ENCODE measurements at places on chromosomes 6 and 20.
A peak's percentile ranks its signal among the peaks of the same experiment; 100 is the strongest.

DNA sequence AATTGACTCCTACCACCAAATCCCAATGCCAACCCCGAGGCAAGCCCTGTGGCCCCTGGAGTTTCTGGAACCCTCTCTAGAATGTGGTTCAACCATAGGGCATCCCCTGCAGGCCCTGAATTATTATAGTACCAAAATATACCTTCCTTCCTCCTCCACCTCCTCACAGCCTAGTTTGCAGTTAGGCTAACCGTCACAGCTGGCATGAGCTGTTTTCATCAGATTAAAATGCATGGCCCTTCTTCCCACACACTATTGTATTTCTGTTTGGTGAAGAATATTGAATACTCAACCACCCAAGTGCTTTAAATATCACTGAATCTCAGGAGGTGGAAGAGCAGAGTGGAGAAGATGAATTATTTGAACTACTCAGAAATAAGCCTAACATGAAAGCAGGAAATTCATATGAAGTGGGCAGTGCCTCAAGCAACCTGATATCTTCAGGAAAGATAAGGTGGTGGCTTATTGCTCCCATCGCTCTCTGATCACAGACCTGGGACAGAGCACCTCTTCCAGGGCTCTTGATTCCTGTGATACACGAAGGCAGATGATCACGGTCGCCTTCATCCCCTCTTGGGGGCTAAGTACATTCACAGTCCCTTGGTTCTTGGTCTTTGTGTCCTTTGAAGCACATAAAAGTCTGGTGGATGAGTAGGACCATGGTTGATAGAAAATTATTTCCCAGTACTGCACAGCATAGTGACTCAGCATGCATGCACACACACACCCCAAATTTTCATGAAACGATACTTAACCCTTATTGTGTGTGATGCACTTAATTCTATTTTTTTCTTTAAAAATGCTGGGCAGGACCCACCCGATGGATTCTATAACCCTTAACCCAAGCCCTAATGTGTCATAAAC is 90.9 kb downstream of the PSMG4 start:
- no peak for DNase-seq

DNA sequence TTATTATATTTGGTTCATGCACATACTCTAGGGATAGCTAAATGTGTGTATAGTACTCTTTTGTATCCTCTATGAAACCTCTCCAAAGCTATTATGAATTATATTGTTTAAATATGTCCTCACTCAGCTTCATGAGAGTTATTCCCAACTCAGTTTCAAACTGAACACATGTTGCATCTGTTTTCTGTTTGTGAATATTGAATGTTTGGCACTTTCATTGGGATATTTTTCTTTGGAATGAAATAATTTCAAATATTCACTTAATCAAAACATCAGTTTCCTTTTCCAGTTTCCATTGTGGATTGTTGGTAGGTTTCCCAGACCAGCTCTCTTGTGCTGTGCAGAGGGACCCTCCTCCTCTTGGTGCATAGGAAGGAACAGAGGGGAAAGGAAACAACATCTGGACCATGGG is 46.6 kb downstream of the HDAC2 start:
- DNase-seq = peak; percentile 11

DNA sequence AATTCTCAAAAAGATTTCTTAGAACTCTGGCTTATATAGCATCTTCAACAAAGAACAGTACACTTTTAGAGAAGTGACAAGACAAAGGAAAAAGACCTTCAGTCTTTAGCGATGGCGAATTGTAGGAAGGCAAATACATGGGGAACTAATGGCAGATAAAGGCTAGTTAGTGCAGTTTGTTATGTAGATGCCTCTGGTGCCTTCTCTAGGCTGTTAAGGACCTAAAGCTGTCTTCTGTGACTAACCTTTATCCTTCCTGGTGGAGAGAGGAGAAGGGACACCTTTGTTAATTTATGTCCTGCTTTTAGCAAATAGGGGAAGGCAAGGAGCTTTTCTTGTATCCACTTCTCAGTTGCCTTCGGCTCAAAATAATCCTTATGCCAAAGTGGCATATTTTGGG is 7.2 kb downstream of the ANKRD6 start:
- DNase-seq = no peak

DNA sequence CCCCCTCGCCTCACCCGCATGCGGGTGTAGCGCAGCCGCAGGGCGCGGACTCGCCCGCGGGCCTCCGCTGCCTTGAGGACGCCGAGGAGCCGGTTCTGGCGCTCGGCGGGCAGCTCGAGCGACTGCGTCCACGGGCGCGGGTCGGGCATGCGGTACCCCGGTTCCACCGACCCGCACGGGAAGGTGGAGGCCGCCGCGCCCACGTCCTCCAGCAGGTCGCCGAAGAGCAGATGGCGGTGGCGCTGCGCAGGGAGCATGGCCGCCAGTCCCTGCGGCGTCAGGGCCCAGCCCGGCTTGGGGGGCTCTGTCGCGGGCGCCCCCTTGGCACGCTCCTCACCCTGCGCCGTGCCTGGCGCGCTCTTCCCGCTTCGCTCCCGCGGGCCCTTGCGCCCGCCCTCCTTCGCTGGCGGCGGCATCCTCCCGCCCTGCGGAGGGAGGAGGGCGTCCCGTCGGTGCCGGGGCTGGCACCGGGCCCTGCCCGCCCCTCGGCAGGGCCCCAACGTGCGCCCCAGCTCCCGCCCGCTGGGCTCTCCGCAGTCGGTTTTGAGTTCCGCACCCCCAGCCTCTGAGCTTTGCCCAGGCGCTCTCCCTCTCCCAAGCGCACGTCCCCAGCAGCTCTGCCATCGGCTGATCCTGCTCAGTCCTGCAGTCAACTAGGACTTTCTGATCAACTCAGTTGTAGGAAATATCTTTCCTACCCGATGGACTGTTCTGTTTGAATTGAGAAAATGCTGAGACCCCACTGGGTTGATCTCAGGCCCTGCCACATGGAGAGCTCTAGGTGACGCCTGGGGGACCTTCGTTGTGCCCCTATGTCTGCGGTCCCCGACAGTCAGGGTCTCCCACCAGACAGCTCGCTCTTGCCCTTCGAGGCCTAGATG is at the start of gene LKAAEAR1:
TSS of gene LKAAEAR1 (minus strand) at position 595 of the 881 bp plus-strand sequence. CDS start at position 416, 179 bp downstream.
- DNase-seq = no peak

DNA sequence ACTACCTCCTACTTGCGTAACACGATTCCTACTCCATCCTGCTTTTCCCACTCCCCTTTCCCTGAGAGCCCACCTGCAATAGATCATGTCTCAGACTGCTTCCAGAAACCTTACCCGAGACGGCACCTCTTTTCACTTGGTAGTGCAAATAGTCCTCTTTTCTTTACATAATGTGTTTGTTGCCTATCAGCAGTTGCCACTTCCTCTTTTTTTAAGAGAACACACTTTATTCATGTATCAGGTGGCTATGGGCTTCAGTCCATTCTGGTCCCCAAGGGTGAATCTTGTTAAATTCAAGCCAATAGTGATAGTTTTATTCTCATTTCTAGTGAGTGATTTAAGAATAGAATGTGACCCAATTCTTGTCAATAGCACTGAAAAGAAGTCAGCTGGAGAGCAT is 57.7 kb upstream of the FERMT1 start:
- DNase-seq = no peak

DNA sequence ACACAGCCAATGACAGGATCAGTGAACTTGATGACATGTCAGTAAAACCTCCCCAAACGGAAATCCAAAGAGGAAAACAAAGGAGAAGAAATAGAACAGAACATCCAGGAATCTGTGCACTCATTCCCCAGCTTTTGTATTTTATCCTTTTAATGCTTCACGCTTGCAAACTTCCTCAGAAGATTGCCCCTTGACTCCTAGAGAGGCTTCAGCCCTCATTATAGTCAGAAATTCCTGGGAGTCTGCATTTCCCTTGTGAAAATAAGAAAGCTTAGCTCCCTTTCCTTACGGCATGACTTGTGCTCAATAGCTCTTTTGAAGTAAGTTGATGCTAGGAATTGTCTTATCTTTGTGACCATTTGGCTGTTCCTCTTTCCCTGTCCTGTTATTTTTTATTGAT is 313.6 kb upstream of the OPRM1 start:
- no peak for DNase-seq

DNA sequence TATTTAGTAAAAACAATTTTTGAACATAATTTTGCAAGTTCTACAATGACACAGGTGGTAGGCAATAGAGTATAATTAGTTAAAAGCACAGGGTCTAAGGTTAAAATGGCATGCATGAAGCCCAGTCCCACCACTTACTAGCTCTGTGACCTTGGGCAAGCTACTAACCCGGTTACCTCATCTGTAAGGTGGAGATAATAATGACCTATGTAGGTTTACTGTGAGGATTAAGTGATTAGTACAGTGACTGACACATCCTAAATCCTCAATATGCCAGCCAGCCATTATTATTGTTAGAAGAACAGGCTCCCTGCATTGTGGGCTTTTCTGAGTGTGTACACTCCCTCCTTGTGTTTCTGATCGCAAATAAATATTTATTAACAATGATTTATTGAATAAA is 26.2 kb downstream of the ATXN1 start:
- DNase-seq = no peak

Data from cardiac fibroblast (primary cell).